Ascending aorta (tissue), 2 donors: ENCODE measurements at places on chromosomes 6 and 20. TPM values are rescaled to one million over a fixed set of nuclear protein-coding genes. Genes with fewer than 3 reads are reported as not detected.

GRCh38 chr6:166617359-166617758, 9.7 kb downstream of the RPS6KA2 start:
- H3K27me3 ChIP-seq = no peaks in the 10 kb centered on the region
- H3K27ac ChIP-seq = no peak overlapping the region
- peaks cover 28% of the 10 kb centered on the region for H3K4me1 ChIP-seq

- no peak overlapping the region for H3K4me3 ChIP-seq
- H3K27ac ChIP-seq = no peak overlapping the region
These were observed 7.7 kb downstream of the CSTF1 start for GRCh38 chr20:56400001-56400640.

- no peaks in the 10 kb centered on the region for H3K4me1 ChIP-seq
- no peaks in the 10 kb centered on the region for H3K36me3 ChIP-seq
- no peak overlapping the region for H3K4me3 ChIP-seq
- no peak for DNase-seq
- H3K27ac ChIP-seq = no peak overlapping the region
These were observed 221.2 kb downstream of the MAFB start for GRCh38 chr20:40467703-40468411.

DNA sequence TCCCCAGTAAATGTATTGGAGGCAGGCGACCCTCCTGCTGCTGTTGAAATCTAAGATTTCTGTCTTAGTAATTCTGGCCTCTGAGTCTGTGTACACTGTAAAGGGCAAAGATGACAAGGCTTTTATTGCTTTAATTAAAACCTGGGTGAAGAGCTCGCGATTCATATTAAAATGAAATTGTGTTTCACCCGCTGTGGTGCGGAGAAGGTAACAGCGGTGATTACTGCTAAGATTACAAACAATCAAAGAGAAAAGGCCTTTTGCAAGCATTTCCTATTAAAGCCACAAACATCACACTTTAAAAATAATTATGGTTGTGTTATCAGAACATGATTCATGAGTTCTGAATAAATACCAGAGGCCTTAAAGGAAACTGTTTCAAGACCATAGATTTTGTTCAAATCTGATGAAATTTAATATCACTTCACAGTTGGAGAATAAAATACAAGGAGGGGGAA, 69.3 kb downstream of the TOX2 start:
- no peak overlapping the region for H3K4me3 ChIP-seq
- no peaks in the 10 kb centered on the region for H3K4me1 ChIP-seq
- H3K27ac ChIP-seq = no peak overlapping the region
- DNase-seq = no peak

DNA sequence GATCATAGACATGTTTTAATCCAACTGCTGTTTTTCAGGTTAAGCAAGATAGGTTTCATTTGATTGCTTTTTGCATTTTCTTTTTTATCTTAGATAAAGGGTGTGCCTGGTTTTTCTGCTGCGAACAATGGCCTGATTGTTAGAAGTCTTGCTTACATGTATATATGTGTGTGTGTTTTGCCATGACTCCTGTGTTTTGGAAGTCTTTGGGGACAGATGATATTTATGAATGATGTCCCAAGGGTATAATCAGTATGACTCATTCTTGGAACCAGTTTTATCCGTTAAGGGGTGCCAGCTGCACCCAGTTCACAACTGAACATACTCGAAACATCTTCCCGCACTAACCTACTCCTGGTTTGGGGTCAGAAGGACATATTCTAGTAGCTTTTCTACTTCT, 230.1 kb upstream of the SUPT3H start:
- H3K27ac ChIP-seq = no peak overlapping the region
- no peak for DNase-seq
- no peak overlapping the region for H3K4me3 ChIP-seq
- H3K36me3 ChIP-seq = no peaks in the 10 kb centered on the region

DNA sequence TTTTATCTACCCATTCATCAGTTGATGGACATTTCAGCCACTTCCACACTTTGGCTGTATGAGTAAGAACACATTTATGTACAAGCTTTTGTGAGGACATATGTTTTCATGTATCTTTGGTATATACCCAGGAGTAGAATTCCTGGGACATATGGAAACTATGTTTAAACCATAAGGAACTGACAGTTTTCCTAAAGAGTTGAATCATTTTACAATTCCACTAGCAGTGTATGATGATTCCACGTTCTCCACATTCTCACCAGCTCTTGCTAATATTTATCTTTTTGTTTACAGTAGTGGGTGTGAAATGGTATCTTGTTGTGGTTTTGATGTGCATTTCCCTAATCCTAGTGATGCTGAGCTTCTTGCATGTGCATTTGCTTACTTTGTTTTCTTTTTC, 338.1 kb downstream of the PLCB1 start:
- no peaks in the 10 kb centered on the region for H3K4me1 ChIP-seq
- no peak overlapping the region for H3K4me3 ChIP-seq
- no peaks in the 10 kb centered on the region for H3K27me3 ChIP-seq
- no peak overlapping the region for H3K27ac ChIP-seq

DNA sequence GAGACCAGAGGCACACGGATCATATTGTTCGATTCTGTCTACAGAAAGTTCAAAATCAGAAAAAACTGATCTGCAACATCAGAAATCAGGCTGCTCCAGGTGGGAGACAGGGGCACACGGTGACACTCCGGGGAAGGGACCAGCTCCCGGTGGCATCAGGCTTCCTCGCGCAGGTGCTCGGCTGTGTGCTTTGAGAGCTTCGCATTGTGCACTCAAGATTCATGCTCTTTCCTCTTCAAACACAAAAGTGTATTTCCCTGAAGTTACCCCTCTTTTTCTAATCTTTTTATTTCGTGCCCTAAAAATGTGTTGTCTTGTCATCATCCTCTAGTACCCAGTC, 108.1 kb downstream of the DLL1 start:
- no peaks in the 10 kb centered on the region for H3K27me3 ChIP-seq
- H3K36me3 ChIP-seq = no peaks in the 10 kb centered on the region
- DNase-seq = no peak
- no peak overlapping the region for H3K4me3 ChIP-seq
- H3K4me1 ChIP-seq = no peaks in the 10 kb centered on the region

GRCh38 chr20:62782893-62783278, 13.4 kb upstream of the MRGBP start:
- no peaks in the 10 kb centered on the region for H3K4me1 ChIP-seq
- no peaks in the 10 kb centered on the region for H3K36me3 ChIP-seq
- no peak overlapping the region for H3K4me3 ChIP-seq
- H3K27ac ChIP-seq = no peak overlapping the region
- no peak for DNase-seq

- no peaks in the 10 kb centered on the region for H3K27me3 ChIP-seq
- no peak for DNase-seq
- no peaks in the 10 kb centered on the region for H3K4me1 ChIP-seq
- no peak overlapping the region for H3K4me3 ChIP-seq
These were observed 28.3 kb downstream of the RSPO4 start for GRCh38 chr20:973785-974194.

- no peaks in the 10 kb centered on the region for H3K36me3 ChIP-seq
- no peaks in the 10 kb centered on the region for H3K27me3 ChIP-seq
- no peak overlapping the region for H3K4me3 ChIP-seq
- H3K27ac ChIP-seq = no peak overlapping the region
- no peaks in the 10 kb centered on the region for H3K4me1 ChIP-seq
These were observed 9.0 kb upstream of the MAP3K7 start for GRCh38 chr6:90595854-90596253.

DNA sequence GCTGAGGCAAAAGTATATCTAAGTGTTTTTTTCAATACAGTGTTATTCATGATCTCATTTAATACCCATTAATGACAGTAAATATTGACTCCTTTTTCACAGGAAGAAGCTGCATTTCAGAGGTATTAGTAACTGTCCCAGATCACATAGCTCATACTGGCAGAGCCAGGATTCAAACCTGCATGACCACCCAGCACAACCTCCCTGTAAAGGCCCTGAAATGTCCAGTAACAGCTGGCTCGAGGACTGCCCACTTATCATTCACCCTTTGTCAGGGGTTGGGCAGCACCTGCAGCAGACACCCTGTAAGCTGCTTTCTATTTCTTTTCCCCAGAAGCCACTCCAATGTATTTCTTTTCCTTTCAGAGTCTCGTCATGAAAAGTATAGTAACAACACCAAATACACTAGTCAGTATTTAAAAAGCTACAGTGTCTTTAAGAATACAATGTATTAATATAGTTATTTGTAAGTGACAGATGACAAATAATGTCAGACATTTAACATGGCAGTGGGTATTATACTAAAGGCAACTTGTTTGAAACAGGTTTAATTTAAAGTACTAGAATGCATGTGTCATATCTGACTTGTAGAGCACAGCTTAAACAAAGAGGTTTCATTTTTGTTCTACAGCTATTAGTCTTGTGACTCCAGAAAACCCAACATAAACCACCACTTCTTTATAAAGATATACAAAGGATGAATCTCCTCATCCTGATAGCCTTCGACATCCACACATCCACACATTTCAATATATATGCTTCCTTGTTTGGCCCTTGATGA, 841.6 kb upstream of the GJE1 start:
- DNase-seq = no peak
- no peaks in the 10 kb centered on the region for H3K27me3 ChIP-seq

DNA sequence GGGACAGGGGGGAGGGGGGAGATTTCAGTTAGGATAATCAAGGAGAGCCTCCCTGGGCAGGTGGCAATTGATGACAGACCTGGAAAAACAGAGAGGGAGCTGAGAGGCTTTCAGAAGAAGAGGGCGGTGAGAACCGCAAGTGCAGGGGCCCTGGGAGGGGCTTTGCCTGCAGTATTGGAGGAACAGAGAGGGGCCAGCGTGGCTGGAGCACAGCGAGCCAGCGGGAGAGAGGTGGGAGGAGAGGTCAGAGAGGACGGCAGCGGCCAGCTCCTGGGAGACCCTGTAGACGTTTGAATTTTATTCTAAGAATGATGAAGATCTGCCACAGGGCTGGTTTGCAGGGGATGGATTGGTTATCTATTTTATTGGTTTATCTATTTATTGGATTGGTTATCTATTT, 34.5 kb upstream of the NOL4L start:
- H3K4me3 ChIP-seq = no peak overlapping the region
- no peaks in the 10 kb centered on the region for H3K36me3 ChIP-seq
- no peak overlapping the region for H3K27ac ChIP-seq

- no peaks in the 10 kb centered on the region for H3K36me3 ChIP-seq
- no peaks in the 10 kb centered on the region for H3K4me1 ChIP-seq
- no peak for DNase-seq
- no peak overlapping the region for H3K4me3 ChIP-seq
These were observed 166.0 kb downstream of the ARID1B start for GRCh38 chr6:156943166-156943565.

DNA sequence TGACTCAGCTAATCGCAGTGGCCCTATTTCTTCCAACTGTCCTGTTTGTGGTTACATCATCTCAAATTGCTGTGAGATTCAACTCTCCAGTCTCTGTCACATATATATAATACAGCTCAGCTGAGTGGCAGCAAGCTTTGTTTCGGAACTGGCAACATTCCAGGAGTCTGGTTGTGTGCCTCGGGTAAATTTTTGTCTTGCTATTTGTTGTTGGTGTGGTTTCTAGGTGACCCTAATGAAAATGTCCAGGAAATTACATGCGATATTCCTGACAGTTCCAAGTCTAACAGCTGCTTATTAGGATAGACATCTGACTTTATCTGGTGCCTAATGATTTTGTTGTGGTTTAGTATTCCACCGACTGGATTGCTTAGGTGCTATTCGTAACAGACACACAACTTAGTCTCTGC, 581.8 kb downstream of the CD109 start:
- no peak overlapping the region for H3K27ac ChIP-seq
- DNase-seq = no peak

Gene CTAGE9
- total RNA-seq = not detected

Gene FKBP1C
- not detected for total RNA-seq

Gene MAPK13
- 7.7 TPM for total RNA-seq

Gene DEFB132
- total RNA-seq = 0.32 TPM

Gene TAGAP
- total RNA-seq = 9.2 TPM

Gene SIRPD
- total RNA-seq = not detected

Gene GSTA4
- total RNA-seq = 1.7 TPM
